Common myeloid progenitor, CD34-positive (primary cell): ENCODE measurements at places on chromosomes 16 and 17.

DNA sequence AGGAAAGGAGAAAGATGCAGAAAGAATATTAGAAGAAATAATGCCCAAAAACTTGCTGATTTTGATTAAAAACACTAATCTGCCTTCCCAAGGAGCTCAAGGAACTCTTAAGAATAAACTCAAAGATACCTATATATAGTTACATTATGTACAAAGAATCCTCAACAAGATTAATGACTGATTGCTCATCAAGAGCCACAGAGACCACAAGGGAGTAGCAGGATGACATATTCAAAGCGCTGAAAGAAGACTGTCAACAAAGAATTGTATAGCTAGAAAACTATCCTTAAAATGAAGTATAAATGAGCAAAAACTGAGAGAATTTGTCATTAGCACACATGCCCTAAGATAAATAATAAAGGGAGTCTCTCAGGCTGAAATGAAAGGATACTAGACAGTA, 6.2 kb downstream of the LPCAT2 start:
- DNase-seq: no peak

DNA sequence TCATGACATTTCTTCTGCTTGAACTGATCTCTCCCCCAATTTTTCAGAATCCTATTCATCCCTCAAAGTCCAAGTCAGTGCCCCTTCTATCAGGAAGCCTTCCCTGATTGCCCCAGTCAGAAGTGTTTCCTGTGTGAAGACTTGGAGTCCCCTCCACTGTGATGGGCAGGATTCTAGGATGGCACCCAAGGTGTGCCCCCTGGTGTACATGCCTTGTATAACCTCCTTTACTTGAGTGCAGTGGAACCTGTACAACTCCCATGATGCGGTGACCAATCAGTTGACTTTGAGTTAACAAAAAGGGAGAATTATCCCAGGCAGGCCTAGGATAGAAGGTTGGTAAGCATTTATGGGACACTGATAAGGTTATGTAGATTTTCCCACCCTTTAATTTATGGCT, 23.4 kb downstream of the MYH13 start:
- peak; percentile 19 for DNase-seq

GRCh38 chr17:27669850-27670249, 38.9 kb downstream of the LGALS9 start:
- DNase-seq: no peak

- no peak for DNase-seq
Observed at GRCh38 chr16:67516296-67517154, 12.1 kb upstream of the RIPOR1 start.

- no peak for DNase-seq
Observed at GRCh38 chr16:70476272-70477020, 22.1 kb downstream of the FCSK start.
